Forelimb muscle (tissue), 1 donor: ENCODE measurements at places on chromosomes 3 and 15. TPM values are rescaled to one million over a fixed set of nuclear protein-coding genes. Genes with fewer than 3 reads are reported as not detected.

DNA sequence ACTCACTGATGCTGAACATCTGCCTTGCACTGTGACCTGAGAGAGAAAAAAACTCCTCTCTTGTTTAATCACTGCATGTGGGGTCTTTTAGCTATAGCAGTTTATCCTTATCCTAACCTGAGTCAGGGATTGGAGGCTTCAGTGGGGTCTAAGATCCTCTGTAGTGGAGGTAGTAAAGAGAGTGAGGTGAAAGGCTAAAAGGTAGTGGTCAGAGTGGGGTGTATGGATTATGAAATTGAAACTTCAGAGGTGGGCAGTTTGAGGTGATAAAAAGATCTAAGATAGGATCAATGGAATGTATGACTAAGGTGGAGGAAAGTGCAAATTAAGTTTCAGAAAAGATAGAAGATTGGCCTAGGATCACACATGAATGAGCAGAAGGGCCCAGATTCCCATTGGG lies 36.5 kb downstream of the DET1 start:
- DNase-seq: no peak

DNA sequence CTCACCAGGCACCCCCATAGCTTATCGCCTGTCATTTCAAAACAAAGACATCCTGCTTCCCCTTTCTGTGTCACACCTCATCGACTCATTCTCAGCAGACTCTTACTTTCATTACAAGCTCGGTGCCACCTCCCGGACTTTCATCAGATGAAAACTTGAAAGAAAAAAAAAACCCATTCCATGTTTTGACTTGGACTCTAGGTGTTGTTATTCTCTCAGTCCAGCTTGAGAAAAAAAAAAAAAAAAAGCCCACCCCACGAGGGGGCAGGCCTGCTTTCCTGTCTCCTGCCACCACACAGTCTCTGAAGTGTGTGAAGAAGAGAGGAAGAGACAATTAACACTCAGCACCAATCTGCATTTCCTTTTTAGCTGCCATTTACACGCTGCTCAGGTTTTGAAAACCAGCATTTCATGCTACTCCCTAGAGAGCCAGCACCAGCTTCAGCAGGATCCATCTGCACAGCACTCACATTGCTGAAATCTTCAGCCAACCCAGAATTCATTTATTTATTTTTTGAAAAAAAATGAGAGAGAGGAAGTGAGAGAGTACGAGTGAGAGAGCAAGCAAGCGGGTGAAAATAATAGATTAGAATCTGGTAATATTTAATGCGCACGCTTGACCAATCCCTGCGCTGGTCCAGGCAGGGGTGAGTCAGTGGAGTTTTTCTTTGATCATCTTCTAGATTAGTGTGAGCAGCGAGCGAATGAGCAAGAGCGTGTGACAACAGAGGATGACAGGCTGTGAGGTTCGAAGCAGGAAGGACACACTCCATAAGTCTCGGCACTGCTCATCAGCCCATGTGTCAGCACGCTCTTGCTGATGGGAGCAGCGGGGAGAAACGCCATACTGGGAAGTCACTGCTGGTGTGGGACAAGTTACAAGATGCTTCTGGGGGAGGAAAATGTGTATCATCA lies 23.5 kb downstream of the ZNF80 start:
- no peak for DNase-seq

GRCh38 chr3:94904156-94904674 lies 841.4 kb downstream of the NSUN3 start:
- DNase-seq: no peak

CRYGS gene
- 3.5 TPM for polyA plus RNA-seq

- DNase-seq: no peak
These were observed 313.9 kb upstream of the NR2E3 start for GRCh38 chr15:71496336-71496955.

GOLGA6L24 gene
- polyA plus RNA-seq: not detected

SEMA3B gene
- polyA plus RNA-seq: 36.7 TPM

RGMA gene
- 65.4 TPM for polyA plus RNA-seq

UROC1 gene
- 0.10 TPM for polyA plus RNA-seq

DNA sequence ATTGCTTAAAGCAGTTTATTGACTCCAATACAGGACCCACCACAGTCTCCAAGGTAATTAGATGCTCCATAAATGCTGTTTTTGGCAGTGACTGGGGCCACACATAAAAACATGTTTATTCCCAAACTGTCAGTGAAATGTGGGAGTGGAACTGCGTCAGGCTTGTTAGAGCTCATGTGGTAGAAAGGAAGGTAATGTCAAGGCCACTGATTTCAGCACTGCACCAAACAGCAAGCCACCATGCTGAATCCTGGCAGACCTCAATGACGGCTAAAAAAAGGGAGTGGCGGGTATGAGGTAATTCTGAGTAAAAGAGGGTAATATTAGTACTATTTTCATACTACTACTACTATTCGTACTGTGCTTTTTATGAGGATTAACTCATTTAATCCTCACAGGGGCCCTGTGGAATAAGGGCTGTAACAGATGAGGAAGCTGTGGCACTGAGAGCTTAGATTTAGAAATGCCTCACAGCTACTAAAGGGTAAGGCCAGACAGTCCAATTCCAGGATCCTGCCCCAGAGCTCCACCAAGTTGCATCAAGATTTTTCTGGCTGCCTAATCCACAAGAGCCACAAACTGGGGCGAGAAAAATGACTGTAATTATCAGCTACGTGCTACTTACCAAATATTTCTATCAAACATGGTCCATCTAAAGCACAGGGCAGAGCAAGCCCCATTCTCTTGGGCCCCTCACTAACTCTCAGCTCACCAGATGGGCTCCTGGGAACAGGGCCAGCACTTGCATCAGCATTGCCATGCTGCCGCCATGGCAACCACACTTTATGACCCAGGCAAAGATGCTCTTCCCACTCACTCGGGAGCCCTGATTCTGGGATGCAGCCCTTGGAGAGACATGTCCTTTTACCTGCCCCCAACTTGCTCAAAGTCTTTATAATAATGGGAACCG lies 83.6 kb upstream of the SPATA12 start:
- no peak for DNase-seq

DNA sequence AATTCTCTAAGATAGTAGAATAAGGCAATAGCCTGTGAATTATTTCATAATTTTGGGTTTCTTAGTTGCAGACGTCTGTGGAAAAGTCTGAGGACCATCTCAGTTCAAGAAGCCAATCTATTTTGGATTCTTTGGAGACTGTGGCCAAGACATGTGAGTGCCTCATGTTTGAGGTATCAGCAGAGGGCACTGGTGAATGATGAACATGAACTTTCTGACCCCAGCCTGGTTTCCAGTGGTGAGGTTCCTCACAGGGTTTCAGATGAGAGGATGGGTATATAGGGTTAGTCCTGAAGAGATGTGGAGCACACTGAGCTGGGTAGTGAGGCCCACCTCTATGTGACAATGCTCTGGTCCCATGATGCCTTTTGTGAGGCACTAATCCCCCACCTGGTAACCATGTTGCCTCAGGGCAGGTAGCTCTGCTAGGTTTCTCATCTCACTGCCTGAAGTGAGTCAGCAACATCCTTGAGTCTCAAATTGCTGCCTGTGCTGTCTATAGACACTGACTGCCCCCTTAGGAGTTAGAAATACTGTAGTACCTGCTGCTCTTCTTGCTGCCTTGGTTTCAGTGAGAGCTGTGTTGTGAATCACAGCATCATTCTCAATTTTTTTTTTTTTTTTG lies 32.3 kb downstream of the C3orf62 start:
- DNase-seq: no peak

GRCh38 chr15:39514933-39515332 lies 65.9 kb upstream of the THBS1 start:
- no peak for DNase-seq

CADM2 gene
- 5.8 TPM for polyA plus RNA-seq

DNA sequence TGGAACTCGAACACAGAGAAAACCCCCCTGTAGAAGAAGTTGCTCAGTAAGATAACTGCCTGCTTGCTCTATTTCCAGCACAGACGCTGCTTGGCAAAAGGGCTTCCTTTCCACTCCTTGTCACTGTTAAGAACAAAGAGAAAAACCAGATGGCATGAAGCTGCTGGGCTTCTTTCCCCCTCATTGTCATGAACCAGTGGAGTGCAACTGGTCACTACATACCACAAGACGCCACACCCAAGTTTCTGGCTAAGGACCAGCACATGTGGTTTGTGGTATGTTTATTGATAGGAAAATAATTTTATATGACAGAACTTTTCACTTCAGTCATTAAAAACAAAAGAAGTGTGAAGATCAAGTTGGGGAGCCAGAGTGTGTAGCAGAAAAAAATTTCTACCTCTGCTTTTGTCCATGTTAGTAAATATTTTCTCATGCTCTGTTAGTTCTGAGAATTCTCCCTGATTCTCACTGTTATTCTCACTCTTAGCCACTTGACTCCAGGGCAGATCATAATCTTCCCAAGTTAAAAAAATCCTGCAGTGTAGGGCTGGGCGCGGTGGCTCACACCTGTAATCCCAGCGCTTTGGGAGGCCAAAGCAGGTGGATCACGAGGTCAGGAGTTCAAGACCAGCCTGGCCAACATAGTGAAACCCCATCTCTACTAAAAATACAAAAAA lies 37.9 kb downstream of the CLK3 start:
- DNase-seq: no peak

DNA sequence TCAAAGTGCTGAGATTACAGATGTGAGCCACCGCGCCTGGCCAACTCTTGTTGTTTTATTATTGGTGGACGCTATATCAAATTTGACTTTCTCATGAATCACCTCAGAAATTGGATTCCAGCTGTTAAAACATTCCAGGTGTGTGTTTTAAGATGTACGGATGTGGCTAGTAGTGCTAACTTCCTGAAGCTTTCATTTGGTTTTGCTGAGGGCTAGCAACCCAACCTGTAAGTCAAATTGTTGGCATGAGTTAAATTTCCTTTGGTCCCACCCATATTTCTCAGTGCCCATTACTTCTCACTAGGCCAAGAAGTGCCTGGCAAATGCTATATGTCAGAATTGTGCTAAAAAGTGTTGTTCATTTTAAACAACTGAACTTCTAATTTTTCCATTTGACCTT lies 13.1 kb upstream of the KAT2B start:
- DNase-seq: no peak

DNA sequence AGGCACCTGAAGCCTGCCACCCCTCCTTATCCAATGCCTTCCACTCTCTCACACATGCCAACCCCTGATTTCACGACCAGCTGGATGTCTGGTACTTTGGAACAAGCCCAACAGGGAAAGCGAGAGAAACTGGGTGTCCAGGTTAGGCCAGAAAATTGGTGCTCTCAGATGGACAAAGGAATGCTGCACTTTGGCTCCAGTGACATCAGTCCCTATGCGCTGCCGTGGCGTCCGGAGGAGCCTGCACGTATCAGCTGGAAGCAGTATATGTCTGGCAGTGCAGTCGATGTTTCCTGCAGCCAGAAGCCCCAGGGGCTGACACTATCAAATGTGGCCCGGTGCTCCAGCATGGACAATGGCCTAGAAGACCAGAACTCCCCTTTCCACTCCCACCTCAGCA lies 45.2 kb downstream of the CDAN1 start:
- DNase-seq: no peak

GRCh38 chr3:48596676-48597407 lies 1.7 kb upstream of the COL7A1 start:
- DNase-seq: no peak

GRCh38 chr15:70585707-70586034 lies 177.7 kb downstream of the UACA start:
- DNase-seq: no peak

- no peak for DNase-seq
These were observed 27.7 kb downstream of the MAGI1 start for GRCh38 chr3:66010739-66011655.

- DNase-seq: no peak
These were observed 23.1 kb upstream of the CFAP161 start for GRCh38 chr15:81111018-81111417.

DNA sequence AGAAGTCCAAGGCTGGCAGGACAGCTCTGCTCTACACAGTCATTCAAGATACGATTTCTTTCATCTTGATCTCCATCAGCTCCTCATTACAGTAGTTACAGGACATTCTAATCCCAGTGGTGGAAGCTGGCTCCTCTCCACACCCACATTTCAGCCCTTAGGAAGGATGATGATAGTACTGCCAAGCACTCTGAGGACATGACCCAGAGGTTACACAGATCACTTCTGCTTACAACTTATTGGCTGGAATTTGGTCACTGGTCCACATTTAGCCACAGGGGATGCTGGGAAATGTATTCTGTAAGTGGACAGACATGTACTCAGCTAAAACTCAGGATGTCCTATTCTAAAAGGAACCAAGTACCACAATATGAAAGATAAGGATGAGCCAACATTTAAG lies 77.1 kb downstream of the IQCH start:
- no peak for DNase-seq

- DNase-seq: no peak
These were observed 54.1 kb downstream of the SNRK start for GRCh38 chr3:43340403-43340802.

- DNase-seq: no peak
These were observed 3.6 kb upstream of the GNB4 start for GRCh38 chr3:179454887-179455286.

- no peak for DNase-seq
These were observed 56.5 kb upstream of the SLC6A1 start for GRCh38 chr3:10935846-10936631.

- no peak for DNase-seq
These were observed 229.7 kb upstream of the KCNMB2 start for GRCh38 chr3:178306432-178307115.

DNA sequence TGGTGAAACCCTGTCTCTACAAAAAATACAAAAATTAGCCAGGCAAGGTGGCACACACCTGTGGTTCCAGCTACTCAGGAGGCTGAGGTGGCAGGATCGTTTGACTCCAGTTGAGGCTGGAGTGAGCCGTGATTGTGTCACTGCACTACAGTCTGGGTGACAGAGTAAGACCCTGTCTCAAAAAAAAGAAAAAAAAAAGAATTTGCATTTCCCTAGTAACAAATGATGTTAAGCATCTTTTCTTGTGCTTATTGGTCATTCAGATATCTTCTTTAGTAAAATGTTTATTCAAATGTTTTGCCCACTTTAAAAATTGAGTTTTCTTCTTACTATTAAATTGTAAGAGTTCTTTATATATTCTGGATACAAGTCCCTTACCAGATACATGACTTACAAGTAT lies 48.7 kb downstream of the NFKBIZ start:
- DNase-seq: no peak

DNA sequence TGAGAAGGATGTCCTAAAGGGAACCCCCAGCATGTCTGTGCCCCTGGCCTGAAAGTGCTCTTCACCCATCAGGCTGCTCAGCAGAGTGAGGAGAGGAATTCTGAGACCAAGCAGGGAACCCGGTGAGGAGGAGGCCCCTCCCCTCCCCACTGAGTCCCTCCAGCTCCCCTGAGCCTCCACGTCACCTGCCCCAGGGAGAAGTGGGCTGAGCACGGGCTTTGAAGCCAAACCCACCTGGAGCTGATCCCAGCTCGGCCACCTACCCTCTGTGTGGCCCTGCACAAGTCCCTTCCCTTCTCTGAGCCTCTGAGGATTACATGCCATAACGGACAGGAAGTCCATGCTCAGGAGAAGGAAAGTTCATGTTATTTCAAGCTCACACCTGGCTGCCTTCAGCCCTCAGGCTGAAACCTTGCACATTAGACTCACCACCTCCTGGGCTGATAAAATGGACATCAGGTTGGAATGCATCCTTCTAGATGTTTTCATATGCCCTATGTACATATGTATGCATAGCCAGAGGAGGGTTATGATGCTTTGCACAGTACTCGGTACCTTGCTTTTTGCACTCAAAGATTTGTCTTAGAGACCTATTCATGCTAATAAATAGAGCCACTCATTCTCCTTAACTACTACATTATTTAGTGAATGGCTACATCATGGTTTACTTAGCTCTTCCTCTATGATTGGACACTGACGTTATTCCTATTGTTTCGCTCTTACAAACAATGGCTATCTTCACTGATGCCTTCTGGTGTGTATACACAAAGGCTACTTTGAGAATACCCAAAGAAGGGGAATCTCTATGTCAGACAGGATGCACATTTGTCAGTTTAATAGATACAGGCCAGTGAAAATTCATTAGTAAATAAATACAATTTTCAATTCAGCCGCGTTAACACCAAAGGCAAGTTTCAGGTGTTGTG lies 31.6 kb upstream of the GATA2 start:
- DNase-seq: no peak
